ENCODE measurements at places on chromosomes 4 and X. TPM values are rescaled to one million over a fixed set of nuclear protein-coding genes. Genes with fewer than 3 reads are reported as not detected.

DNA sequence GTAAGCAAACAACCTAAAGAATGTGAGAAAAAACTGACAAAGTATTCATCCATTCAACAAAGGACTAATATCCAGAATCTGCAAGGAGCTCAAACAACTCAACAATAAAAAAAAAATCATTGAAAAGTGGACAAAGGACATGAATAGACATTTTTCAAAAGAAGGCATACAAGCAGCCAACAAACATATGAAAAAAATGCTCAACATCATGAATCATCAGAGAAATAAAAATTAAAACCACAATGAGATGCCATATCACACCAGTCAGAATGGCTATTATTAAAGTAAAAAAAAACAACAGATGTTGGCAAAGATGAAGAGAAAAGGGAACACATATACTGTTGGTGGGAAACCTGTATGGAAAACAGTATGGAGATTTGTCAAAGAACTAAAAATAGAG is 120.7 kb upstream of the ADGRL3 start:
- DNase-seq: no peak

GRCh38 chr4:81039351-81039972 is 9.0 kb downstream of the BMP3 start:
- DNase-seq: no peak

GRCh38 chr4:185212581-185212980 is 3.2 kb downstream of the SNX25 start:
- peak; percentile 96 for DNase-seq

DNA sequence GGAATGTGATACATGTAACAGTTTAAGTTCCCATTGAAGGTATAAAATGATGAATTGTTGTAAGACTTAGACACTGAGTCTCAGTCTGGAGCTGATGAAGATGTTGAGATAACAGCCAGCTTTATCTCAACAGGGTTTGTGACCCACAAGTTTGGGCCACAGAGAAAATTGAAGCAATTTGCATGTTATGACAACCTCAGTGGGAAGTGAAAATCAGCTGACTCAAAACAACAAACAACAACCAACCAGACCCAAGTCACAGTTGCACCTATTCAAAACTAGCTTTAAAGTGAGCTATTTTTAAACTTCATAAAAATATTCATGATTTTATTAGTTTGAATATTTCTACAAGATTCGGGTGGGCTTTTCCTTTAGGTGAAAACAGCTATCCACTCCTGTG is 8.0 kb downstream of the SFRP2 start:
- DNase-seq: no peak

DNA sequence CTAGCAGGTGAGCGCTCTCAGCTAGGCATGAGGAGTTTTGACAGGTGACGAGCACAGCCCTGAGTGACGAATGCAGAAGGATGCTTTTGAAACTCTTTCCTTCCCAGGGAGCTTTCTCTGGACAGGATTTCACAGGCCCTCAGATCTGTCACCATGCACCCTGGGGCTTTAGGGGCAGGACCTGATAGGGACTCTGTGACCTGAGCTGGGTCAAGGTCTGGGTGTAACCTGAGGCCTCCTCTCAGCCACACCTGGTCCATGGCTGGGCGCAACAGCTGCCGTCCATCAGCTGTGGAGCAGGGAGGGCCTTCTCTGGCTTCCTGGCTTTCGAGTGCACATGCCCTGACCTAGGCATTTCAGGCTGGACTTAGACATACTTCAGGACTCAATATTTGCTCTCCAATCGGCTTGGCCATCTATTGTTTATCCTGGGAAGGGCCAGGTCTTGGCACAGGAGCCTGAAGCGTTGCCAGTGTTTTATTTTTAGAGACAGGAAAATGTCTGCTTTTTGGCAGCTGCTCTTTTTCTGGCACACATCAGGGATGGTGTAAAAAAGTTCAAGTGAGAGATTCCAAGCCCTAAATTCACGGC is 56.4 kb downstream of the C4orf51 start:
- DNase-seq: no peak

- DNase-seq: no peak
Observed at GRCh38 chrX:52271206-52271605, 86.5 kb downstream of the MAGED4 start.

- no peak for DNase-seq
Observed at GRCh38 chr4:42302348-42302747, 94.9 kb upstream of the SHISA3 start.

GRCh38 chrX:24285082-24285481 is 28.8 kb downstream of the SUPT20HL2 start:
- no peak for DNase-seq

DNA sequence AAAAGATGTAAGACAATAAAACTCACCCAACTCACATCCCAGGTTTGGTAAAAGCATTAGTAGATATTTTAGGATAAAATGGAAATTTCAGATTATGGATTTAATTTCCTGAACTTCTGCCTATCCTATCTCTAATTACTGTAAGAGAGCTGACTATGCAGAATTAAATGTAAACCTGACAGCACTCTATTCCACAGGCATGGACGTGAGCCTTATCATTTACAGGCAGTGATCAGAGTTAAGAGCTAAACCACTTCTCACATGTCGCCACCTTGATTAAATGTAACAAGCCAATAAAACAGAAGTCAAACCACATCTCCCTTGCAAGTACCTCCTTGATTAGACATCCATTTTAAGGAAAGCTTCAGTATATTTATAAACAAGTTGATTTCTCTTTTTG is 97.5 kb upstream of the CBR4 start:
- no peak for DNase-seq

DNA sequence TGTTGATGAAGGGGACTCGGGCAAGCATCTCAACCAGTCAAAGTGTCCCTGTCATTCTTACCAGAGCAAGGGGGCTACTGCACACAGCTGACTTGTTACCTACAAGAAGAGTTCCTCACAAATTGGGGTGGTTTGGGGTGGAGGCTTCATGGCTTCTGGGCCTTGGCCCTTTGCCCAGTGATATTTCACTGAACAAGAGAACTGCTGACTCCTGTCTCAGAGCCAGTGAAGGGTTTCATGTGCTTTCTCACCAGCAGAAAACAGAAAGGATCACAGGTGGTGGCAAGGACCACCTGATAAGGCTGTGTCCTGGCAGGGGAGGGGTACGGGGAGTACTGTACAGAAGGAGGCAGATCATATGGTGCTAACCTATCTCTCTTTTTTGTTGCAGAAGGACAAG is 53.5 kb downstream of the DLG3 start:
- DNase-seq: no peak

DNA sequence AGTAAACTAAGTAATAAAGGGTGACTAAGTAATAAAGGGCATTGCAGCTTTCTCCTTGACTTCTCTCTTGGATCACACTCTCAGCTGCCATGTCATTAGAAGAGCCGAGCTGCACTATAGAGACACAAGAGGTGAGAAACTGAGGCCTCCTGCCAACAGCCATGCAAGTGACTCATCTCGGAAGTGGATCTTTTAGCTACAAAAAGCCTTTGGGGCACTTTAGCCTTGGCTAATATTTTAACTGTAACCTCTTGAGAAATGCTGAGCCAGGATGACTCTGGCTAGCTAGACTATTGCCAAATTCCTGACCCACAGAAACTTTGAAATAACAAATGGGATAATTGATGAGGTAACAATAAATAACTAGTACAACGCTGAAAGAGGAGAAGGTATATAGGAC is 1.5 kb upstream of the NEIL3 start:
- no peak for DNase-seq

- DNase-seq: peak; percentile 18
Observed at GRCh38 chr4:134636338-134637051, 434.9 kb upstream of the PABPC4L start.

GRCh38 chrX:87679849-87680248 is 162.2 kb downstream of the KLHL4 start:
- DNase-seq: no peak

- DNase-seq: no peak
Observed at GRCh38 chr4:10226756-10227155, 110.2 kb upstream of the WDR1 start.

DNA sequence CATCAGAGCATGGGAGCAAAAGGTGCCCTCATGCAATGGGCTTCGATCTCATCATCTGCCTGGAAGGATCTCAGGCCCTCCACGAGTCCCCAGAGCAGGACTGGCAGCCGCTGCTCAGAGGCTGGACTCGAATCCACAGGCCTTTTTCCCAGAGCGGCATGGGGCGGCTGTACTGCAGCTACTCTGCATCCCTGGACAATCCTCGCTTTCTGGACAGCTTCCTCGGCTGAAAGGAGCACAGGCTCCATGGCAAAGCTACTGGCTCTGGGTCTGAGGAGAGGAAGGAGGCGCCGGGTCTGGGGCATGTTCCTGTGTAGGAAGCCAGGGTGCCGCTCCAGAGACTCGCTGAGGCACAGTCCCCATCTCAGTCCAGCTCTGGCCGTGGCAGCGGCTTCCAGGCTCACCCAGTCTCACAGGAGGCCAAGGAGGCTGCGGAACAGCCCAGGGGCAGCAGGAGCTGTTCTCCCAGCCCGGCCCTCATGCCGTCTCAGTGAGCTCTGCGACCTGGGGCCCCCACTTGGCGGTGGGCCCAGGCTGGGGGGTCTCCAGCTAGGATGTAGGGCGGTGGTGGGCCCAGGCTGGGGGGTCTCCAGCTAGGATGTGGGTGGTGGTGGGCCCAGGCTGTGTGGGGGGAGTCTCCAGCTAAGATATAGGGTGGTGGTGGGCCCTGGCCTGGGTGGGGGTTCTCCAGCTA is 2.7 kb upstream of the SPON2 start:
- no peak for DNase-seq

- no peak for DNase-seq
Observed at GRCh38 chr4:121564840-121565375, 131.9 kb downstream of the ANXA5 start.

DNA sequence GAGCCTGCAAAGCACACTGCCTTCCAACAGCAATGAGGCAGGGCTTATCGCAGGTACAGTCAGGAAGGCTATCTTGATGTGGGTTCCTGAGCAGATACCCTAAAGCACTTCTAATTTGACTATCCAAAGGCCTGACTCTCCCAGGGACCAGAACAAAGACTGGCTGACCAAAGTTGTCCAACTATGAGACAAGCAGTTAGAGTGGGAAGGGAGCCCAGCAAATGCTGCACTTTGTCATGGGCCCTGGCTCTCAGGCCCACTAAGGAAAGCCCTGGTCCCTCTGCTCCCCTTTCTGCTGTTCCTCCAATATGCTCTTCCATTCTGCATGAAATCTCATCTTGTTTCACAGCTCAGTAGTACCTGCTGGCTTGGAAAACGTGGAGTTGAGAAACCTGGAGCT is 391.0 kb downstream of the RAB28 start:
- DNase-seq: no peak

GRCh38 chrX:38970845-38971244 is 169.6 kb downstream of the MID1IP1 start:
- no peak for DNase-seq

- no peak for DNase-seq
Observed at GRCh38 chr4:109195646-109196045, 106.8 kb downstream of the COL25A1 start.

GRCh38 chr4:6873291-6873690 is 36.3 kb upstream of the TBC1D14 start:
- DNase-seq: no peak

DNA sequence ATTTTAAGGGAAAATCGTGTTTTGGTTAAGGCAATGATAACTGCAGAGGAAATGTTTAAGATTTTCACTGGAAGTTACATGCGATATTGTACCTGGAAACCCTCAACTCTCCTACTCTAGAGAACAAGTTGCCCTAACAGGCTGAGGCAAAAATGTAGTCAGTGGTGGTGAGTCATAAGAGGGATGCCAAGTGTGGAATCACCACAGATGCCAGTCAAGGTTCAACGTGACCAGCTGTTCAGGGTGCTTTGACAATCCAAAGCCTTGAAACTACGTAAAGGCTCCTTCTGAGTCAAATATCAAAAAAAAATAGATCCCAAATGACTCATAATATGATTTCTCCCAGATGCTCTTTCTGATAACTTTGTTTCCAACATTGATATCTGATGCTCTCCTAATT is 77.9 kb upstream of the AFF2 start:
- DNase-seq: no peak

GRCh38 chr4:140343303-140343702 is 30.1 kb upstream of the SCOC start:
- DNase-seq: no peak

DNA sequence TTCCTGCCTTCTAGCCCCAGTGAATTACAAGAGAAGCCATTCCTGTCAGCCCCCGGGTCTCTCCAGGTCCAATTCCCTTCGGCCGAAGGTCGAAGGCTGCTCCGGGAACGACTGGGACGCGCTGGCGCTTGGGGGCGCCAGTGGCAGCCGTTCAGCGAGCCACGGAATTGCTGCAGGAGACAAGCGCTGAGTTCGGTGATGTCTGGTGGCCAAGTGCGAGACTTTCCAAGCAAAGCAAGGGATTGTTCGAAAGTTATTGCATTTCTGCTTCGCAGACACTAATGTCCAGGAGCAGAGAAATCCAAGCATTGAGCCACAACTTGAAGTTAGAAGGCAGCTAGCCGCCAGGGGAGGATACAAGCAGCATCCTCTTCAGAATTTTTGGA is 1.1 kb upstream of the DKK2 start:
- DNase-seq: peak; percentile 60

GRCh38 chr4:3199653-3200422 is 49.1 kb upstream of the MSANTD1 start:
- DNase-seq: no peak

DNA sequence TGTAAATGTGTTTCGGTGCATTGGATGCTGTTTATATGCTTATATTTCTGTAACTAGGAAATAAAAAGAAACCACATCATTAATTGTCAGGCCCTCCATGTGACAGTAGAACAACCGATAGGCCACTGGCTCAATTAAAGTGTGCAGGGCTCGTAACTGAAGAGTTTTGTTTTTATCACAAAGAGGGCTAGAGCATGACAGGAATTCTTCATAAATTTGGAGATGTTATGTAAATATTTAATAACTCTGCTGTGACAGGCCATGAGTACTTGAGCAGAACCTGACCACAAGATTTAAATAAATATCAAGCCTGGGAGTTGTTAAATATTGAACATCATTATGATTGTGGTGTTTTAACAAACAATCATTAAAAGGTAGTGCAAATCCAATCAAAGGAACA is 55.9 kb downstream of the MID1 start:
- no peak for DNase-seq

Gene TMSB15A
- 149 TPM for polyA plus RNA-seq

Gene GLRA2
- 0.27 TPM for polyA plus RNA-seq

Gene SUPT20HL1
- not detected for polyA plus RNA-seq

Gene ANAPC4
- 6.7 TPM for polyA plus RNA-seq

Gene NAP1L2
- 14.1 TPM for polyA plus RNA-seq

Gene TMEM33
- polyA plus RNA-seq: 22.5 TPM

Gene ARR3
- polyA plus RNA-seq: not detected

Gene SLC7A11
- polyA plus RNA-seq: 1.5 TPM

Gene TAF1
- 14.1 TPM for polyA plus RNA-seq

Gene AFF2
- 0.42 TPM for polyA plus RNA-seq

Gene TRIM61
- polyA plus RNA-seq: not detected

Gene CT45A1
- polyA plus RNA-seq: not detected

Gene CLGN
- polyA plus RNA-seq: 6.4 TPM

Gene PRR32
- polyA plus RNA-seq: not detected

Gene RAB9A
- 21.7 TPM for polyA plus RNA-seq

Gene TRIM75
- polyA plus RNA-seq: not detected

Gene ARSJ
- polyA plus RNA-seq: 0.27 TPM

Gene TMEM156
- polyA plus RNA-seq: 0.27 TPM

Gene SH3D19
- 2.6 TPM for polyA plus RNA-seq

Measured in brain (organoid and tissue), 16 donors.